ENCODE measurements at places on chromosomes 4 and X.

- DNase-seq, result no peak
Measured at GRCh38 chr4:145217349-145217748, 37.0 kb upstream of the OTUD4 start.

GRCh38 chr4:27112587-27112986, 251.9 kb downstream of the STIM2 start:
- no peak for DNase-seq

GRCh38 chr4:166981847-166982246, 252.4 kb downstream of the SPOCK3 start:
- no peak for DNase-seq

- DNase-seq, result no peak
Measured at GRCh38 chrX:37425370-37425769, 76.2 kb downstream of the PRRG1 start.

- DNase-seq, result no peak
Measured at GRCh38 chr4:94457692-94458106, 6.0 kb downstream of the PDLIM5 start.

DNA sequence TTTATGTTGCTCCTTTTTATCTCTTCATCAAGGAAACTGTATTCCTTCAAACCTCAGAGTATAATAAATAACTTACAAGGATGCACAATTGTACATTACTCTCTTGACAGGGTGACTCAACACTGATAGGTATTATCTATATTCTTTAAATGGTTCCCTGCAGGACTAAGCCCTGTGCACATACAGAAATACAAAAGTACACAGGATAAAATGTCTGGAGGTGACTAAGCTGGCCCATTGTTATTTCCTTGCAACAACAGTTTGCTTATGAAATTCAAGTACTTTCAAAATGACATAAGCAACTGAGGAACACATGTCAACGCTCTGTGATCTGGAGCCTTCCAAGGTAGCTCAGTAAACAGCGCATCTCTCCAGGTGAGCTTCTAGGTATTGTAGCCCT, 83.8 kb upstream of the RPL34 start:
- DNase-seq, result no peak

- peak; percentile 30 for DNase-seq
Measured at GRCh38 chr4:143482840-143483239, 30.7 kb upstream of the SMARCA5 start.

DNA sequence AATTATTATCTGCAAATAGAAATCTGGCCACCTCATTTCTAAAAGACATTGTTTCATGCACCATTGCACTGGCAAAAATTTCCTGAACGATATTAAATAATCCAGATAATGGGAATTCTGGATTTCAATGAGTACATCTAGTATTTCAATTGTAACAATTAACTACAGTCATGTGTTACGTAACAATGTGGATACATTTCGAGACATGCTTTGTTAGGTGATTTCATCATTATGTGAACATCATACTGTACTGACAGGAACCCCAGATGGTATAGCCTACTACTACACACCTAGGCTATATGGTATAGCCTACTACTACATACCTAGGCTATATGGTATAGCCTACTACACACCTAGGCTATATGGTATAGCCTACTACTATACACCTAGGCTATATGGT, 14.8 kb downstream of the LAMTOR3 start:
- DNase-seq, result no peak

DNA sequence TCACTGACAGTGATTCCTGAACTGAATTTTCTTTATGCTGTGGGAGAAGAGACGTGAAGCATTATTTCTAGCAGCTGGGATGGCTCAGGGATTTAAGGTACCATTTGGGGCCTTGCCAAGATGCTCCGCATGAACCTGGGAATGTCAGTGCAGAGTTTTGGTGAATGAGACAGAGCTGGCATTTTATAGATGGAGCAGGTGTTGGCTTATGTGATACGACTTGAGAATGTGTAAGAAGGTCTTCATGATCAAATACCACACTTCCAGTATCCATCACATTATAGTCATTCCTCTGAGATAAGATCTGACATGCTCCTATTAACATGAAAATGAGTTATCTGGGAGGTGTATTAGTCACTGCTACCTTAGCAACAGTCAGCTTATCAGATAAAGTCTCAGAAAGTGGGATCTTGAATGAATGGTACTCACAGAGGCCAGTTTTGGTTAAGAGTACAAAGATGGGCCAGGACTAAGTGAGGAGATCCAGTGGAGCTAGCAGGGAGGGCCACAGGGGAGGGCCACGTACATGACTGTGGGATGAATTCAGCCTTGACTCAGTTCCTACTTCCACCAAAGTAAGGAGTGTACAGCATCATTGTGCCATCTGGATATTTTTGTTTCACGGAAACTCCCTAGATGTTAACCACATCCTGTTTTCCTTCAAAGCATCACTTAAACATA, 116.7 kb downstream of the SPCS3 start:
- DNase-seq, result no peak

DNA sequence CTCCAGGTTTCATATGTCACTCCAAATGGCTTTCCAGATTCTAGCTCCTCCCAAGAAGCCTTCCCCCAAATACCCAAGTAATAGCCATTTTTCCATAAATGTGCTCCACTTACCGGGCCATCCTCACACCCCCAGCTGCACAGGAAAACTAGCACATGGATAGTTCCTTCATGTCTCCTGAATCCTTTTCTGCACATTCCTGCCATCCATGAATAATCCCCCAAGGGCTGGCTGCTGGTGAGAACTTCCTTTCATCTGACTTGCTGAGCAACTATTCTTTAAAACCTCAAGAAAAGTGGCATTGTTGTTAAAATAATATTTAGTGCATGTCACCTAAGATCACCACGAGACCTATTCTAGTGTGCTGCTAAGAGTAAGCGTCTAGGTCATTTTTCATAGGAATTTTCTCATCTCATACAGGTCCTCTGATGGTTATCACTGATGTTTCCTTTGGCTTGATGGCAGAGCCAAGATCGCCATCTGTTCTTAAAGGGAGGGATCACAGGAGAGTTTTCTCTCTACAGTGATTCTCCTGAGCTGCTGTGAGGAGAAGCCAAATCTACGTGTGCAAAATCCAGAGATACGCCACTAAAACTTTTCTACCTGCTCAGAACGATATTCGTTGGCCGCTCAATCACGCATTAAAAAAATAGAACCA, 71.3 kb downstream of the MAP3K15 start:
- no peak for DNase-seq

DNA sequence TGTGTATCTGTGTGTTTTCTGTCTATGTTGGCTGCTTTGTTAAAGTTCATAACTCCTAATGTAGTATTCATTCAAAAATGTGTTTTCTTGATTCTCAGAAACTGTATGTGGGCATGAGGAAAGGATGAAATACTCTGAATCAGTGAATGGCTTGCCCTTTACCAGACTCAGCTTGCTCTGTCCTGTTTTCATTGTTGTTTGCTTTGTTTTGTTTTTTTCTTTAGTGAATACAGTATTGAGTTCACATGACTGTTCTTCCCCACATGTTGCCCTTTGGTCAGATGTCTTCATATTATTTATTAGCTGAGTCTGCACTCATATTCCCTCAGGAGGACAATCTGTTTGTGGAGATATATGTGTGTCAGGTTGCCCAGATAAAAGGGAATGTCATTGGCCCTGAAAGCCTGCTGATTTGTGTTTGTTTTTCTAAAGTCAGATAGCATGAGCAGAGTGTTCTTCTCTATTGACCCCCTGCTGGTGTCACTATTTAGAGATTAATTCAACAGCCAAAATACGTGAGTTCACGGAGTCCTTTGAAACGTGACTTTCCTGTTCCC, 1184.4 kb downstream of the RPA4 start:
- DNase-seq, result no peak

DNA sequence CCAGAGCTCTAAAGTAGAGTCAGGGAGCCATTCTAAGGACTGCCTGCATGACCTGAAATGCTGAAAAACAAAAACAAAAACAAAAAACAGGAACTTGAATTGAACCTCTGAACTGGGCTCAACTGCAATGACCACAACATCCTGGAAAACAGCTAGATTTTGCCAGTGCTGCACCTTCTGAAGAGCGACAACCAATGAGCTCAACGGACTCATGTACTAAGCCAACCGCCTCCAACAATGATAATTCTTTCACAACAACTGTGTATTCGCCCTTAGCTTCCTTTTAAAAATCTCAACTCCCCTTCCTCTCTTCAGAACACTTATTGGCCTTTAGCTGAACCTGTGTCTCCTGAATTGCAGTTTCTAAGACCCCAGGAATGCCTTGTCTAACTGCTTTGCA, 69.8 kb downstream of the HAUS3 start:
- no peak for DNase-seq

- no peak for DNase-seq
Measured at GRCh38 chrX:40007131-40007755, 90.5 kb downstream of the BCOR start.

DNA sequence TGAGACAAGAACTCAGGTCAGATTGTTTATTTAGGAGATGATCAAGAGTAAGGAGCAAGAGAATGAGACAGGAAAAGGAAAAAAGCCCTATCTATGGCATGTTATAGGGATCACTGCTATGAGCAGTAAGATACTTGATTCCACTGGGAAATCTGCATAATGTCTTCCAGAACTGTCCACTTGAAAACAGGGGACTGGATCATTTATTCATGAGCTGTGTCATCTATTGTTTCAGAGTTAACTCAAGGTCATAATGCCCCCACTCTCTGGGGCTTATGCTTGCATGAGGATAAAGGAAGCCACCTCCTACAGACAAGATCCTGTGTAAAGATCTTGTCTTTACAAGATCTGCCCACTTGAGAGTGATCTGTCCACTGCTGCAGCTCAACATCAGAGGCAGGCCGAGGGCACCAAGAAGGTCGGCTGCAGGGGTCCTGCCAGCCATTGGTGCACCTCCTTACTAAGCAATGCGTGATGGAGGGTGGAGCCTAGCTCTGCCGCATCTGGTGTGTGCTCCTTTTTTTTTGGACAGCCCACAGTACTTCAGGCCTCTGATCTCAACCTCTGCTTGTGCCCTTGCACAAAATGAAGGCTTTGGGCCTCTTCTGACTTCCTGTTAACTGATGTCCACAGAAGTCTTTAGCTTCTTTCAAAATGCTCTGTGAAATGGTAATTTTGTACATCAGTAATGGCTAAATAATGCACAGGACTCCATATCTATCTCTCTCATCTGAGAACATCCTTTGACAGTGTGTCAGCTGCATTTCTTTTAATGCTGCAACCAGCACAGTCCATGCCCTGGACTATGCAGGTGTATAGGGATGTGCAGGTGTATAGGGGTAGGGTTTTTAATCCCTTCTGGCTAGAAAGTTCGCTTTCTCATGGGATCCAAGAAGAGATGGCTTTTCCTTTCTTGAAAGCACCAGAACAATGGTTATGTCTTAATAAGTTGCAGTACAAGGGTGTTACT, 95.9 kb upstream of the TRPC3 start:
- DNase-seq, result no peak

DNA sequence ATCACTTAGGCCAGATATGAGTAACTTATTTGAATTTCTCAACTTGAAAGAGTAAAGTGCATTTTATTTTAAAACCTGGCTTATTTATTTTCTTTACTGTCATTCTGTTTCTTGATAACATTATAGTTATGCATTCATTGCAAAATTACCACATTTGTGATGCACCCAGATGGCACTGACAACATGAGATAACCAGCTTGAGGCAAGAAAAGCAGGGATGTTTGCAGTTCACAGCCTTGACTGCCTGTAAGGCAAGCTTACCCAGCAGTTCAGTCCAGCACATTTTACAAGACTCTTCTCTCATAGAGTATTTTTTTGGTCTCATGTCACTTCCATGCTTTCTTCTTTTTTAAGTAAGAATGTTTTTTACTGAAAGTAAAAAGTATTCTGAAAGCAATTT, 25.3 kb upstream of the EPGN start:
- no peak for DNase-seq

GRCh38 chr4:152831416-152831815, 51.7 kb downstream of the ARFIP1 start:
- DNase-seq, result no peak

DNA sequence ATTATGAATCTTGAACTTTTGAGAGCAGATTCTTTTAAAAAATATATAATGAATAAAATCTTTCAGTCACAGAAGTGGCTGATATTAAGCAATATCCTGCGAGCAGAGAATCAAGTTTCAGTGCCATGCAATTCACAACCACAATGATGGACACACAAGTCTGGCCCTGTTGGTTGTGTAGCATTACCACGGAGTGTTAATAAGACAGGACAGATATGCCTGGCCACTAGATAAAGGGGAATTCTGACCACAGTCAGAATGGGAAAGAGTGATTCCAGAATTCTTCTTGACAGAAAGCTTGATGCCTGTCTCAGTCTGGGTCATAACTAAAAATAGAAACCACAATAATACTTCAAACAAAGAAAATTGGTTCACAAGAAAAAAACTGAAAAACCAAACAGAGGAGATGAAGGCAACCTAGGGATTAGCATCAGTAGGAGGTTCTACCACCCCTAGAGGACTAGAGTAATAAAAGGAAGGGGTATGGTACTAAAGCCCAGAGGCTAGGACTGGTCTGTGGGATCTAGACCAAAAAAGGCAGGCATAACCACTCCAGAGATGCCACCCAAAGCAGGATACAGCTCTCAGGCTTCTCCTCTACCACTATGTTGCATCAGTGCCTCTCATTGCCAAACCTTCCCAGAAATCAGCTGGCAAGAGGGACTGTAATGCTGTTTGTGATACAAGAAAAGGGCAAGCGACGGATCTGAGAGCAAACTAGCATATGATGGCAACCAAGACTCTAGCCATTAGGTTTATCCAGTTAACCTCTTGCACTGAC, 59.0 kb downstream of the RNF150 start:
- no peak for DNase-seq

DNA sequence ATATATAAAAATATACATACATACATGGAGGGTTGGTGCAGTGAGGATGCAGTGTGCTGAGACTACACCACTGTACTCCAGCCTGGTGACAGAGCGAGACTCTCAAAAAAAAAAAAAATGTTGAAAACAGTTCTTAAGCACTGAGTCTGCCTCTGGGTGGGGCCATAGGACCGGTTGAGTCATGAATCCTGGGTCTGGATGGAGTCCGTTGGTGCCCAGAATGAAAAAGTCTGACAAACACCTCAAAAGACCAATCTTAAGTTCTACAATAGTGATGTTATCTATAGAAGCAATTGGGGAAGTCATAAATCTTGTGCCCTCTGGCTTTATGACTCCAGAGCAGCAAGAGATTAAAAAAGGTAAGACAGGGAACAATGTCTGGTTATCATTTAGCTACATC, 70.4 kb downstream of the FGFBP1 start:
- DNase-seq, result no peak

GRCh38 chrX:72620550-72621145, 48.0 kb upstream of the HDAC8 start:
- DNase-seq, result peak; percentile 53

- no peak for DNase-seq
Measured at GRCh38 chr4:140680686-140681085, 75.5 kb downstream of the TBC1D9 start.

DNA sequence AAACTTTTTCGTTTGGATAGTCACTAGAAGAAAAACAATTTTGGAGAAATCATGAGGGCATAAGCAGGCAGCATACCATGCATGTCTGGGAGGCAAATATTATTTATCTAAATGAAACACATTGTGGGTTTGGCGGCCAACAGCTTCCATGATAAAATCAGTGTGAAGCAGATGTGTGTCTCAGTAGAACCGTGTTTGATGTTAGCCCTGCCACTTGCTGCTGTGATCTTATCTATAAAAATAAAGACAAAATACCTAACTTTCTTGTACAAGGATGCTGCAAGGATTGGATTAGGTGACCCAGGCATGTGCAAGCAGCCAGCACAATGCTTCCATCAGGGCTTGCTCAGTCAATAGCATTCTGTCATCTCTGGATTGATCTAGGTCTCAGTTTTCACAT, 341.4 kb downstream of the PACRGL start:
- no peak for DNase-seq
